ENCODE measurements at places on chromosomes 7 and 10.

DNA sequence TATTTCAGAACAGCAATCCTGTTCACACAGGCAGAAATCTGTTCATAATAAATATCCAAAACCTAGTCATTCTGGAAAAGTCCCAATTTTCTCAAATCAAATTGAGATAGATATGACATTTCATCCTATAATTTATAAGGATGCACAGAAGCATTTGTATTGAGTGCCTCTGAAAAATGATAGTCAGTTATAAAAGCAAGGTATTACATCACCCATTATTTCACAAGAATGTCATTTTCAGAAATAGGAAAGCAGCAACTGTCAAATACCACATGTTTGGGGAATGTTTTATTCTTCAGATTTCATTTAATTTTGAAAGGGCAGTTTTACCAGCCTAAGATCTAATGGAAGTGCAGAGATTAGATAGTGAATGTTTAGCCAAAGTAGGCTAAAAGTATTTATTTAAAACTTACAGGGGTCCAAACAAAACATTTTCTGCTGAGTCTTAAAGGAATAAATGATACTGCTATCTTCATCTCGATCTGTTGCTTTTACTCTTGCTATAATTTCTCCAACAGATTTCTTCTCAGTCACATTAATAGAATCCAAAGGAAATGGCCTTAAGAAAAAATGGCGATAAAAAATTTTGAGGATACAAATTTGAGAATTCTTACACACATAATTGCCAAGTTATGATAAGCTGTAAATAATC is 185.8 kb downstream of the HGF start:
- DNase-seq = peak; percentile 7

DNA sequence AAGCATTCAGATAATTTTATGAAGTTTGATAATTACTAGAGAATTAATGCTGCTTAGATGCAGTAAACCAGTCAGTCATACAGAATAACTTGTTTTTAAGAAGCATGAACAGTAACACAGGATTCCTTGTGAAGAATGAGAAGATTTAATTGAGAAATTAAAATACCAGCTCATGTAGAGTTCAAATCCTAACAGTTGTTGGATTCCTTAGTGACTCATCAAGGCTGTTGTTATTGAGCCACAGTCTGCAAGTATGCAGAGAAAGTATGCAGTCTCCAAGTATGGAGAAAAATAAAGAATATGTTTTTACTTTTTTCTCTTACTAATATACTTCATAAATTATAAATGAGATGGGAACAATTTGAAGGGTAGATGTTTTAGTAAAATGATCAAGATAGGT is 30.2 kb upstream of the CYP26C1 start:
- no peak for DNase-seq

DNA sequence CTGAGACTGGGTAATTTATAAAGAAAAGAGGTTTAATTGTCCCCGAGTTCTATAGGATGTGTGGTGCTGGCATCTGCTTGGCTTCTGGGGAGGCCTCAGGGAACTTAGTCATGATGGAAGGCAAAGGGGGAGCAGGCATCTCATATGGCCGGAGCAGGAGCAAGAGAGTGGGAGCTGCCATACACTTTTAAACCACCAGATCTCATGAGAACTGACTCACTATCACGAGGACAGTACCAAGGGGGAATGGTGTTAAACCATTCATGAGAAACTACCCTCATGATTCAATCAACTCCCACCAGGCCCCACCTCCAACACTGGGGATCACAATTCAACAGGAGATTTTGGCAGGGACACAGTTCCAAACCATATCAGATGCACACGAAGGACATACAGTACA is 199.9 kb upstream of the DPP6 start:
- no peak for DNase-seq

GRCh38 chr7:10618953-10619352 is 354.7 kb upstream of the PHF14 start:
- no peak for DNase-seq

DNA sequence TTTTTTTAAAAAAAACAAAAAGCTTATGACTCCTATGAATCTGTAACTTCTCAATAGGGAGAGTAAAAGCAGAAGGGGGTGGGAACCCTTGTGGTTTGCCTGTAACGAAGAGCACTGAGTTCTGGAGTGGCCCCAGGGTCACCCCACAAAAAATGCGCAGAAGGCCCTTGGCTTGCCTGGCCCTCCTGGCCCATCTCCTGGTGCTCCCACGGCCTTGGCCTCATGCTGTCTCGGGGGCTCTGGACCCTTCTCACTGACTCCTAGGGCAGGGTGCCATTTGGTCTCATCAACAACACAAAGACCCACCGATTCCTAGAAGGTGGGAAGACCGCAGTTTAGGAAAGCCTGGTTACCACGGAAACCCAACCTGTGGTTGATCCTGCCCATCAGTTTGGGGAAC is 40.8 kb downstream of the ZNF467 start:
- no peak for DNase-seq

DNA sequence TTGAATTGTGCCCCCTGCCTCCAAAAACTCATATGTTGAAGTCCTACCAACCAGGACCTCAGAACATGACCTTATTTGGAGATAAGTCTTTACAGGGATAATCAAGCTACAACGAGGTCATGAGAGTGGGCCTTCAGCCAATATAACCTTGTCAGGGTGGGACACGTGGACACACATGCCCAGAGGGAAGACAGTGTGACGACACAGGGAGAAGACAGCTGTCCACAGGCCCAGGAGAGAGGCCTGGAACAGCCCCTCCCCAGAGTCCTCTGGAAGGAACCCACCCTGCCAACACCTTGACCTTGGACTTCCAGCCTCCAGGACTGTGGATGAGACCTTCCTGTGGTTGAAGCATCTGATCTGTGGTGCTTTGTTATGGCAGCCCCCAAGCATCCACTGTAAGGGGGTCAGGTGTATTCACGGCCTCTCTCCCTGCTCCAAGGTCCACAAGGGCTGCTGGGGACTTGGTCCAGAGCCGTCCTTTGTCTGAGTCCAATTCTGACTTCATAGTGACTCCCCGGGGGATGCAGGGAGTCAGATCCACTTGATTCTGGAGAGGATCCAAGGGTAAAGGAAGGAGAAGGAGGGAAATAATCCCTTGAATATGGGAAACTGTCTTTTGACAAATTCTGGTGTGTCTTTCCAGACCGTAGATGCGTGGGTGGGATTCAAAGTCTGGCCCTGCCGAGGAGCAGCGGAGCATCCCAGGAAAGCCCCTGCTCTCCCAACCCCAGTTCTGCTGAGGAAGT is 7.0 kb downstream of the CALML3 start:
- no peak for DNase-seq

GRCh38 chr10:92829042-92829785 is 19.1 kb upstream of the EXOC6 start:
- DNase-seq = peak; percentile 50

GRCh38 chr7:12751764-12752163 is 64.3 kb downstream of the ARL4A start:
- DNase-seq = no peak

DNA sequence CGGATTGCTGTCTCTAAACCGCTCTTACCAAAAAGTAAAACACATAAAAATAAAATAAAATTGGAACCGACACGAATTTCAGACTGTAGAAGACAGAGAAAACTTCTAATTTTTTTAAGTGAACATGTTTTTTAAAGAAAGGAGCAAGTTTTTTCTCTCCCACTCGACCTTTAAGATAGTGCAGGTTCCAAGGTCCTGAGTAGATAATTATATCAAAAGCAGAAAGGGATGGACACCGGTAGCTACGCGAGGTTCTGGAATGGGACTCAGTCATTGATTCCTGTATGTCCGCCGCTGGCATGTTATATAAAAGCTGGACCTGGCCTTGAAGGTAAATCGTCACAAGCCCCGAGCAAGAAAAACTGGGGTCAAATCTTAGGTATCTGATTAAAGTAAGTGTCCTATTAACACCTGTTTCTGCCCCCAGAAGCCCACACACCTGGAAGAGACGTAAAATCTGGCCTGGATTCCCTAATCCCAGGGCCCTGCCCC is 462 bp upstream of the CISD1 start:
- DNase-seq = no peak

- no peak for DNase-seq
Observed at GRCh38 chr7:21640105-21640504, 97.3 kb downstream of the DNAH11 start.

DNA sequence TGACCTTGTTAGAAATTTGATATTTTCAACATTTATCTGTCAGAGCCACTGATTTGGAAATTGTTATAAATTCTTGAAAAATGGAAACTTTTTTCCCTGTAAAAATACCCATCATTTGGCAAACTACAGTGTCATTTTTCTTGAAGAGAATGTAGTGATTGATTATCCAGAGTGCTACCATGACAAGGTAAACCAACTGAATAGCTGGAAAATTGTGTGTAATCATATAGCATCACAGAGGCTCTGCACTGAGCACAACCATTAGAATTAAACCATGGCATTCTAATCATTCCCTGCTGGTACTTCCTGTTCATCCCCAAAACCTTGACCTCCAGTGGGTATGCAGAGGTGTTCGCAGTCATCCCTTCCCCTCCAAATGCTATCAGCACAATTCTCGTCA is 240.3 kb upstream of the LRGUK start:
- DNase-seq = no peak

- DNase-seq = no peak
Observed at GRCh38 chr10:133327651-133328357, 8.9 kb downstream of the CALY start.

DNA sequence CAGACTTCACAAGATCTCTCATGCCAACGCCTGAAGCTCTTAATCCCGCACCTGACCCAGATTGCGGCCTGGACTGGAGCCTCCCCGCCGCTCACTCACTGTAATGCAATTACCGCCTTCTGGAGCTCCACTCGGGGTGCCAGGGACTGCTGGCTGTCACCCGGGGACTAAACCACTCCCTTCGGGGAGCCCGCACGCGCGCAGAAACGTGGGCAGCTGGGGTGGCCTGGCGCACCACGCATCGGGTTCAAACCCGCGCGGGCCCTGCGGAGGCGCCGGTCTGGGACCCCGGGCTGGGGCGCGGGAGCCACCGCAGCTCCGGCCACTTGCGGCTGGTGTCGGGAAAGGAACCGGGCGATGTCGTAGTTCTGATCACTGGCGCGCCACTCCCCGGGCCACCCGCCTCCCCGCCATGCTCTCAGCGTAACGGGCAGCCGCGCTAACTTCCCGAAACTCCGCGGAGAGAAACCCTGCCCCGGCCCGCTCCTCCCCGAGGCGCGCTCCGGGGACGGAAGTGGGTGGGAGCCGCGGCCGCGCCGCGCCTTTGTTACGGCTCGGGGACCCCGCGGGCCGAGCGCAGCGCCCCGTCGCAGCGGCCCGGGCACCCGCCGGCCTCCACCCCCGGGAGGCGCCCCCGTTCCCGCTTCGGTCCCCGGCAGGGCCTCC is 100.3 kb upstream of the SVIL start:
- peak; percentile 63 for DNase-seq

GRCh38 chr7:156764016-156764669 is 123.6 kb downstream of the RNF32 start:
- peak; percentile 72 for DNase-seq

Data from hematopoietic multipotent progenitor cell treated with erythropoietin and hydrocortisone succinate and interleukin-3 and kit ligand, for 6 days (in vitro differentiated cells).